ENCODE measurements at places on chromosomes 2 and 18.
A peak's percentile ranks its signal among the peaks of the same experiment; 100 is the strongest.

DNA sequence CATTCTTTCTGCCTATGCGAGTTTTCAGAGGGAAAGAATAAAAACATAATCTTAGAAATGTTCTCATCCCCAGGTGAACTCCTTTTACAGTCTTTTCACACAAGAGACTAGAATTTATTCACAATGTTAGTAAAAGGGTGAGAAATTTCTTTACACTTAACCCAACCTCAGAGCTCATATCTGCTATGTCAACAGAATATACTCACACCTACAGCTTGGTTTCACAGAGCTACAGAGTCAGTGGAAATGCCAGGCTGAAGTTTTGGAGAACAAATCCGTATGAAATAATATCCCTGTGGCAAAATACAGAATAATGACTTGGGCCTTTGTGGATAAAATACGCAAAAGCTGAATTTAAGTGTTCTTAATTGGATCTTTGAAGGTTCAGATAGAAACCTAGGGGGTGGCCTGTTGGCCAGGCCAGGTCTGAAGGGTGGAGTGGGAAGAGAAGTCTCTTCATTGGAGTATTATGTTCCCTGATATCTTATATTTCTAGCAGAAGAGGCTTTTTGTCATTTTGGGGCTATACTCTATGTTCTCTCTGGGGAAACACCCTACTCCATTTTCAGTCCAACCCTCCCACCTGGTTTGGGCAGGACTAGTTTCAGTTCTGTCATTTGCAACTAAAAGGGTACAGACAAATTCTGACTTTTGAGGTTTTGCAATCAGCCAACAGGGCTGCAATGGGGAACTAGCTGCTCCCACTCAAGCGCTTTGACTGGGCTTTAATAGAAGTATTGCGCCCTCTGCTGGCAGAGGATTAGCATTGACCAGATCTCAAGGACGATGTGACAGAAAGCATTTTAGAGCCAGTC, 25.7 kb downstream of the FBXO48 start:
- peak; percentile 79 for DNase-seq

GRCh38 chr18:38019292-38019691, 453.7 kb upstream of the CELF4 start:
- no peak for DNase-seq

DNA sequence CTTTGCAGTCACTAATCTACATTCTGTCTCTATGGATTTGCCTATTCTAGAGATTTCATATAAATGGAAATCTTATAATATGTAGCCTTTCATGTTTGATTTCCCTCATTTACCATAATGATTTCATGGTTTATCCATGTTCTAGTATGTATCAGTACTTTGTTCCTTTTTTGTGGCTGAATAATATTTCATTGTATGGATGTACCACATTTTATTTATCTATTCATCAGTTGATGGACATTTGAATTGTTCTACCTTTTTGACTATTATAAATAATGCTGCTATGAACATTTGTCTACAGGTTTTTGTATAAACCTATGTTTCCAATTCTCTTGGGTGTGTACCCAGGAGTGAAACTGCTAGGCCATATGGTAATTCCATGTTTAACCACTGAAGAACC, 221.1 kb downstream of the ICOS start:
- no peak for DNase-seq

DNA sequence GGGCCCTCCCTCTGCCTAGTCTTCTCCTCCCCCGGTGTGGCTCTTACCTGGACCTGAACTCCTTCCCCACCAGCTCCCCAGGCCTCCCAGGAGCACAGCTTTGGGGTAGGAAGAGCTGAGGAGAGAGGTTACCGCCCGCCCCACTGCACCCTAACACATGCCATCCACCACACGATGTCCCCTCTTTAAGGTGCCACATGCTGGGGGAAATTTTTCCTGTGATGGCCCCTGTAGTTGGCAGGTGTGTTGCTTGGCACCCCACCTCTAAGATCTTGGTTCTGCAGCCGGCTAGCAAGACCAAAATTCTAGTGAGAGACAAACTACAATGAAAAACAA, 6.9 kb upstream of the TEX261 start:
- no peak for DNase-seq

GRCh38 chr2:193895226-193895625, 1700.5 kb upstream of the TMEFF2 start:
- no peak for DNase-seq

DNA sequence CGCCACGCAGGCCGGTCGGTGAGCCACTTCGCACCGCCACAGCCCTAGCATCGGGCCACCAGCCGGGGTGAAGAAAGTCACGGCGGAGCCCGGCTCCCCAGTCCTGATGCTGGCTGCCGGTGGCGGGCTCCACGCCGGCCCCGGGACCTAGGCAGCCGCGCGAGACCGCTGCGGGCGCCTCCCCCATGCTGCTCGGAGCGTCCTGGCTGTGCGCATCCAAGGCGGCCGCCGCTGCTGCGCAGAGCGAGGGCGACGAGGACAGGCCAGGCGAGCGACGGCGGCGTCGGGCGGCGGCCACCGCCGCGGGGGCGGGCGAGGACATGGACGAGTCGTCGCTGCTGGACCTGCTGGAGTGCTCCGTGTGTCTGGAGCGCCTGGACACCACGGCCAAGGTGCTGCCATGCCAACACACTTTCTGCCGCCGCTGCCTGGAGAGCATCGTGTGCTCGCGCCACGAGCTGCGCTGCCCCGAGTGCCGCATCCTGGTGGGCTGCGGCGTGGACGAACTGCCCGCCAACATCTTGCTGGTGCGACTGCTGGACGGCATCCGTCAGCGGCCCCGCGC, 433 bp downstream of the SH3RF3 start:
- peak; percentile 67 for DNase-seq

GRCh38 chr2:16628314-16628713, 37.3 kb downstream of the CYRIA start:
- no peak for DNase-seq

DNA sequence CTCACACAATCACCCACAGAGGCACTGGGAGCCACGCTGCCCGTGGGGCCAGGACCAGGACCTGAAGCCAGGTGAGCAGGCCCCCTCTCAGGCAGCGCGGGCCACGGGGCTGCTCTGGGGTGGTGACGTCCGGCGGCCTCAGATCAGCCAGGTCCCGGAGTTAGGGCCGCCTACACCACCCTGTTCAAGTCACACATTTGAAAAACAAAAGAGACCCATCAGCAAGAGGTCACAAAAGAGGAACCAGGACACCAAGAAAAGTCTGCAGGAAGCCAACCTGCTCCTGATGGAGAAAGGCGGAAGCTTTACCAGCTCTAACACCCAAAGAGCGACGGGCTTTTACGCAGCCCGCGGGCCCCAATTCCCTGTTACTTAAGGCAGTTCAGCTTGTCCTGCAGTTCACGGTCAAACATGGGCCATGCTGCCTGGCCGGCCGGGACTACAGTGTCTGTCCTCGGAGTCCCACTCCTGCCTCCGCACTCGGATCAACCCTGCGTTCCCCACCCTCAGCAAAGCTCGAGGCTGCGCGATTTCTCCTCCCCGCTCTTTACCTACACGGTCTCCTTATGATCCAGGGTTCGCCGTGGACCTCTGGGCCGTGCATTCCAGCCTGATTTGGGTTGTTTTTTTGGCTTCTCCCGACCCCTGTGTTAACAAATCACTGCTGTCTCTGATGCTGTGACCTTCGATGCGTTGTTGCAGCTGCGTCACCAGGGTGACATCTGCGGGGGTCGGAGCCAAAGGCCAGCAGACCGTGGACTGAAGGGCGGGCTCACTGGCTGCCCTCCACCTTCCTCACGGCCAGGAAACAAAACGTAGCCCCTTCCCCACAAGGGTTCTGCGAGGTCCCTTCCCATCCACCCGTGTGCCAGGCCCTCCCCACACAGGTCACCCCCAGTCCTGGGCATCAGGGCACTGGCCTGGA, 31.0 kb downstream of the SNORC start:
- no peak for DNase-seq

- no peak for DNase-seq
Measured at GRCh38 chr2:216485745-216486144, 12.9 kb upstream of the RPL37A start.

DNA sequence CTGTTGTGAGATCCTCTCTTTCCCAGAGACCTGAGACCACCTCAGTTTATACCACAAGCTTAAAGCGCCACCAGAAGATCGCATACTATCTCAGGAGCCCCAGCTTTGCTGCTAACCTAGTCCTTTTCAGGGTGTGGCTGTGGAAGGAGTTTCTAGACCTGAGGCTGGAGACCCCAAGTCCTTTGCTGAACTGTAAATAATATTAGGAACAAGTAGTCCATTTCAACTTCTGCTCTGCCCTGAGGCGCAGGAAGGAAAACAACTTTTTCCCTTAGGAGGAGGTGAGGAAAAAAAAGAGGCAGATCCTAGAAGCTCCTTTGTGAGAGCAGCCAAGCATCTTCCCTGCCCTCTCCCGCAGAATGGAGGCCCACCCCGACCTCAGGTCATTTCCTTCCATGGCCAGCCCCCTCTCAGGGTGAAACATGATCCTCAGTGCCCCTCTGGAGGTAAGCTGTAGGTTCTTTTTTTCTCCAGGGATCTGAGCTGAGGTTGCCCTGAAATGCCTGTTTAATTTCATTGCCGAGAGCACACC, 122.8 kb upstream of the LGALSL start:
- no peak for DNase-seq

DNA sequence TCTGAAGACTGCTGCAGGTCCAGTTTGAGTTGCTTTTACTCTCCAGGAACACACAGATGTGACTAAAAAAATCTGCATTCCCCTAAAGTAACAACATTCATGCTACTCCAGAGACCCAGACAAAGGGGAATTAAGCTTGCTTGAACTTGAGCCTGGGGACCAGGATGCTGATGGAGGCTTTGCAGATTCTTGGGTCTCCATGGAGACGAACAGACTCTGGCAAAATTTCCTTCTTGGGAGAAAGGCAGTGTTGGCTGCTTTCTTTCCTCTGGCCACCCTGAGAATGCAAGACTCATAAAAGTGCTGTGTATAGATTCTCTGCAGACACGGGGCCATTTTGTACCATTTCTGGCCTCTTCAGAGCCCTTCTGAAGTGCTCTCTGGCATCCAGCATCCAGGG, 112.0 kb downstream of the ACTR3 start:
- no peak for DNase-seq

- DNase-seq: no peak
Measured at GRCh38 chr2:60423505-60423904, 129.9 kb downstream of the BCL11A start.

- no peak for DNase-seq
Measured at GRCh38 chr2:133362061-133362476, 206.2 kb downstream of the NCKAP5 start.

- no peak for DNase-seq
Measured at GRCh38 chr2:240532031-240532775, 25.6 kb downstream of the ANKMY1 start.

DNA sequence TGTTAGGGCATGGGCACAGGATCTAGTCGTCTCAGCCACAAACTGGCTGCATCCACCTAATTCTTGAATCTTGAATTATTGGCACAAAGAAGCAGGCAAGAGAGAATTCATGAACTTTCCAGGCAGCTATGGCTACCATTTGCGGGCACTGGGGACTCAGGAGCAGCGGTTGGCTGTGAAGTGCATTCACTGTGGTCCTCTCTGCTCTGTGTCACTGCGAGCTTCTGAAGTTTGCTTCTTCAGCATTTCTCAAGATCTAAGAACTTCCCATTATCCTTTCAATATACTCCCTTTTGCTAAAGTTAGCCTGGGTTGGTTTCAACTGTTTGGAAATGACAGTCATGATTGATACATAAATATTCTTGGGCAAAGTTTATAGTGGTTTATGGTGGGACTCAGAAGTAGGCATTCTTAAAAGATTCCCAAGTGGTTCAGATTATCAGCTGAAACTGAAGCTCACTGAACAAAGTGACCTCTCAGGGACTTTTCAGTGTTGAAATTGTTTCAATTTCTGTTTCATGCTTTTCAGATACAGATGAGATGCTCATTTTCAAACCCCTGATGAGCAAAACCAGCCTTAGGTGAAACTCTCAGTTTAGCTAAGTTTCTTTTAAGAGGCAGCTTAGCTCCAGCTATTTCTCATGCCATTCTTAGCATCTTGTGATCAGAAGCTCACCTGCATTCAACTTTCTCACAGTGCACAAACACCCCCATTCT, 1258.3 kb upstream of the GYPC start:
- DNase-seq: no peak

GRCh38 chr2:160635488-160635887, 141.9 kb upstream of the RBMS1 start:
- DNase-seq: no peak

- no peak for DNase-seq
Measured at GRCh38 chr2:70613521-70613920, 59.9 kb upstream of the TGFA start.

DNA sequence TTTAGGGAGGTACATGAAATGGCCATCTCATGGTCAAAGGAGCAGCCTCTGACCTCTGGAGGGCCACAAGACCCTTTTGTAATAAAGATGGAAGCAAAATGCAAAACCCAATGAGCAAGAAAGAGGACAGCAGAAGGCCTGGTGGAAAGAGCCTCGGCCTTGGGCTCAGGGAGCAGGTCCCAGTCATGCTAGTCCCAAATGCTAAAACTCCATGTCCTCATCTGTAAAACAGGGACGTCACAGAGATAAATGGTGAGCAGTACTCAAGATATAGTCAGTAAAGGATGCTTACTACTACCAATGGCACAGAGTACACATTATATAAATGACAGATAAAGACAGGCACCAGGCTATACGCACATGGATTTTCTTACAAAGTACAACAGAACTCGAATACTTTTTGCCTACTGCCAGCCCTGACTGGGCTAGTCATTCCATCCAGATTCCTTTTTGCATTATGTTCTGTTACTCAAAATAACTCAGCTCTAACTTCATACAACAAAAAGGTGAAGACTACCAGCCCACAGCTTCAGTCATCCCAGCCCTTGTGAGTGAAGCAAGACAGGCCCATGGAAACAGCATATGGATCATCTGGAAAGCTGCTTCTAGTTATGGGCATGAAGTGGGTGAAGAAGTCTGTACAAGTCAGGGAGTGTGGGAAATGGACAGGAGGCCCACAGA, 64.9 kb upstream of the TFCP2L1 start:
- no peak for DNase-seq

GRCh38 chr2:14256890-14257289, 375.6 kb upstream of the LRATD1 start:
- no peak for DNase-seq

- DNase-seq: no peak
Measured at GRCh38 chr2:99377879-99378278, 40.7 kb downstream of the EIF5B start.

DNA sequence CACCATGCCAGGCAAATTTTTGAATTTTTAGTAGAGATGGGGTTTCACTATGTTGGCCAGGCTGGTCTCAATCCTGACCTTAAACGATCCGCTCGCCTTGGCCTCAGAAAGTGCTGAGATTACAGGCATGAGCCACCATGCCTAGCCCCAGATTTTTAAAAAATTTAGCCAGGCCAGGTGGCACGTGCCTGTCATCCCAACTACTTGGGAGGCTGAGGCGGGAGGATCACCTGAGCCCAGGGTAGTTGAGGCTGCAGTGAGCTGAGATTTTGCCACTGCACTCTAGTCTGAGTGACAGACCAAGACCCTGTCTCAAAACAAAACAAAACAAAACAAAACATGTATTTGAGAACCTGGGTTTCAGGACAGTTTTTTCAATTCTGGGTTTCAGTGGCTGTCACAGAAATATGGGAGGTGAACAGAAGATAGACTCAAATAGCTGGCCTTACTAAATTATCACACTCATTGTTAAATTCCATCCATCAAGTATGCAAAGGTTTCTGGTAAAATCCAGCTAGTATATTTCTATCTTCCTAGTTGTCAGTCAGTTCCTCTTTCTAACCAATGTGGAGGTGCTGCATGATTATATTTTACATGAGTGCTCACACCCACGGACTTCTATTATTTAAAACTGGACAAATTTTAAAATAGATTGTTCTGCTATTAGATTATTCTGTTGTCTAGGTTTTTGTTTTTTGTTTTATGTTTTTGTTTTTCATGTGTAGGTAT, 5.4 kb downstream of the ALPG start:
- DNase-seq: no peak
